ENCODE measurements at places on chromosomes 5 and 9. TPM values are rescaled to one million over a fixed set of nuclear protein-coding genes. Genes with fewer than 3 reads are reported as not detected.
A peak's percentile ranks its signal among the peaks of the same experiment; 100 is the strongest.

- DNase-seq, result peak; percentile 91
- no peaks in the 10 kb centered on the region for H3K27me3 ChIP-seq
- H3K4me1 ChIP-seq, result peaks cover 12% of the 10 kb centered on the region
- no peak within 1 kb of the TSS for H3K4me3 ChIP-seq
Measured at GRCh38 chr9:124852829-124853531, at the start of gene WDR38. Gene WDR38 (plus strand): TSS chr9:124853460. CDS start chr9:124853532, 72 bp downstream.

DNA sequence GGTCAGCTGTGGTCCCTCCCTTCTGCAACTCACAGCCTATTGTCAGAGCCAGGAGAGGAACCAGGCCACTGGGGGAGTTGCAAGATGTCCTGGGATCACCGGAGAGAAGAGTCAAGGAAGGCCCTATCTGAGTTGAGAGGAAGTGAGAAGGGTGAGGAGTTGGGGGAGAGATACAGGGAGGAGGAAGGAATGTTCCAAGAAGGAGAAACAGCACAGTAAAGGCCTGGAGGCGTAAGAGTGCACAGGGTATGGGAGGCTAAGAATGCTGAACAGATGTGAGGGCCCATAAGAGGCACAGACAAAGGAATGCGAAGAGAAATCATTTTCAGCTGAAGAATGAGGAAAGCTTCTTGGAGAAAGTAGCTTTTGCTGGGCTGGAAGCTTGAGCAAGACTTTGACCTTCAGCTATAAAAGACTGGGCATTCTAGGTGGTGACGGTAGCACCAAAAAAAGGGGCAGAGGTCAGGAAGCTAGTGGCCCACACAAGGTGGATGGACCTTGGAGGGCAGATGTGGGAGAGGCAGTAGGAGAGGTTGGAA, 21.6 kb upstream of the CSF1R start:
- H3K4me3 ChIP-seq, result no peak overlapping the region
- no peak overlapping the region for H3K27ac ChIP-seq
- no peaks in the 10 kb centered on the region for H3K27me3 ChIP-seq
- H3K4me1 ChIP-seq, result no peaks in the 10 kb centered on the region
- no peaks in the 10 kb centered on the region for H3K36me3 ChIP-seq

DNA sequence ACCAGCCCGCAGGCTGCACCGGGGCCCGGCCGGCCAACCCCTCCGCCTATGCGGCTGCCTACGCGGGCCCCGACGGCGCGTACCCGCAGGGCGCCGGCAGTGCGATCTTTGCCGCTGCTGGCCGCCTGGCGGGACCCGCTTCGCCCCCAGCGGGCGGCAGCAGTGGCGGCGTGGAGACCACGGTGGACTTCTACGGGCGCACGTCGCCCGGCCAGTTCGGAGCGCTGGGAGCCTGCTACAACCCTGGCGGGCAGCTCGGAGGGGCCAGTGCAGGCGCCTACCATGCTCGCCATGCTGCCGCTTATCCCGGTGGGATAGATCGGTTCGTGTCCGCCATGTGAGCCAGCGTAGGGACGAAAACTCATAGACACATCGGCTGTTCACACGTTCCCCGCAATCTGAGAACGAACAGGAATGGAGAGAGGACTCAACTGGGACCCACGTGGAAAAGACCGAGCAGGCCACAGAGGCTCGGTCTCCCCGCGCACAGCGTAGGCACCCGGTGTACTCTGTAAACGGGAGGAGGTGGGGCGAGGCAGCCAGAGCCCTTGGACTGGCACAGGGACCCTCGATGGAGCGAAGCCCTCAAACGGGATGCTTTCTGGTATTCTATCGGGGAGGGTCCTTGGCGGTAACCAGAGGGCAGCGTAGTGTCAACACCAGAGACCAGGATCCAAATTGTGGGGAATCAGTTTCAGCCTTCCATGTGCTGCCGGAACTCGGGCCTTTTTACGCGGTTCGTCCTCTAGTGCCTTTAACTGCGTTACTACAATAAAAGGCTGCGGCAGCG, 1.9 kb downstream of the FOXE1 start:
- DNase-seq, result no peak
- H3K4me3 ChIP-seq, result peak overlapping the region; percentile 74
- H3K36me3 ChIP-seq, result peaks cover 49% of the 10 kb centered on the region
- peak overlapping the region; percentile 96 for H3K27ac ChIP-seq
- no peaks in the 10 kb centered on the region for H3K4me1 ChIP-seq

GRCh38 chr9:97550386-97550785, 48.9 kb downstream of the TMOD1 start:
- no peaks in the 10 kb centered on the region for H3K36me3 ChIP-seq
- H3K4me3 ChIP-seq, result no peak overlapping the region
- no peaks in the 10 kb centered on the region for H3K27me3 ChIP-seq
- H3K4me1 ChIP-seq, result peaks cover 8% of the 10 kb centered on the region

DNA sequence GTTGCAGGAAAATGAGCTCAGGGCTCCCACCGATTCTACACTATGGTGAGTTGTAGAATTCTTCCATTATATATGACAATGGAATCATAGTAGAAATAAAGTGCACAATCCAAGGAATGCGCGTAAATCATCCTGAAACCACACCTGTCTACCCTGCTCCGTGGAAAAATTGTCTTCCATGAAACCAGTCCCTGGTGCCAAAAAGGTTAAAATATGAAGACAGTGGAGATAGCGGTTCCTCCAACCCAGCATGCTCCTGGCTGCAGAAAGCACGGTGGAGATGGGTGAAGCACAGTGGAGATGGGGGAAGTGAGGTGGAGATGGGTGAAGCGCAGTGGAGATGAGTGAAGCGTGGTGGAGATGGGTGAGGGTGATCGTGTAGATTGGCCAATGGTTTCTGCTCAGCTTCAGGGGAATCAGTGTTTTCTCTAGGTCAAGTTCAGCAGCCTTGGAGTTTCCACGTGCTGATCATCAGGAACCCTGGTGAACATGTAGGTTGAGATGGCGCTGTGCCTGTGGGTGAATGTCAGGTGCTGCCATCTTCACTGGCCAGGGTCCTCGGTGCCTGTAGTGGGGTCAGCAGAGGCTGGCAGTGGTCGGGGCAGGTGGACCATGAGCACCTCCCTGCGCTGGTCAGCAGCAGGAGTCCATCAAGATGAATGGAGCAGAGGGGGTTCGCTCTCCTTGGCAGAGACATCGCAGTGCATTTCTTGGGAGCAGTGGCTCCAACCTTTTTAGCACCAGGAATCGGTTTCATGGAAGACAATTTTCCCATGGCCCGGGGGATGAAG, 20.3 kb downstream of the PAEP start:
- no peaks in the 10 kb centered on the region for H3K36me3 ChIP-seq
- no peak overlapping the region for H3K27ac ChIP-seq
- no peak overlapping the region for H3K4me3 ChIP-seq

GRCh38 chr9:13718086-13718485, 438.6 kb upstream of the MPDZ start:
- H3K27me3 ChIP-seq, result no peaks in the 10 kb centered on the region
- H3K27ac ChIP-seq, result no peak overlapping the region
- peaks cover 24% of the 10 kb centered on the region for H3K4me1 ChIP-seq

Gene PAEP
- not detected for total RNA-seq

DNA sequence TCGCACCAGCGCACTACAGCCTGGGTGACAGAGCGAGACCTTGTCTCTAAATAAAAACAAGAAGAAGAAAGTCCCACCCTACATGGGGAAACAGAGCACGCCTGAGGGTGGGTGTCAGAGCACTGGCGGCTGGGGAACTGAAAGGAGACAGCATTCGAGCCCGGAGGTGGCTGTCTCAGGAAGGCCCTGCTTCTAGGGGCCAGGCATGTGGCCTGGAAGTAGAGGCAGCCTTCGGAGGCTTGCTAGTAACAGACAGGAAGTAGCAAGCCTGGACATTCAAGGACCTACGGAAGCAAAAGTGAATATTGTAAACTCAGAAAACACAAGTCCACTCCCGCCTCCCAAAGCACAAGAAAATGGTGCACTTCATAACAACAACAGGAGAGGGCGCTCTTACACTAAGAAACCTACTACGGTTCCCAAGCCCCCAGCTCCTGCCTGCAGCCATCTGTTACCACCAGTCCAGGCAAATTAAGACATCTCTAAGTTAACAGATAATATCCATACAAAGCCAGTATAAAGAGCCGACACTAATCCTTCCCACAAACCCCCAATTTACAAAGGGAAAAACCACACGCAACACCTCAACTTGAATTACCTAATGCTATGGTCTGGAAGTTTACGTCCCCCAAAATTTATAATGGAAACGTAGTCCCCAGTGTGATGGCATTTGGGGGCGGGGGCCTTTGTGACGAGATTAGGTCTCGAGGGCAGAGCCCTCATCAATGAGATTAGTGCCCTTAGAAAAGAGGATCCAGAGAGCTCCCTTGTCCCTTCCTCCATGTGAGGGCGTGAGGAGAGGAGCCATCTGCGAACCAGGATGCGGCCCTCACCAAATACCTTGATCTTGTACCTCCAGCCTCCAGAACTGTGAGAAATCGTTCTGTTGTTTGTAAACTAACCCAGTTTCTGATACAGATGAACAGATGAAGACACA, 7.7 kb downstream of the RASGEF1C start:
- H3K4me3 ChIP-seq, result no peak overlapping the region
- H3K27ac ChIP-seq, result no peak overlapping the region
- no peaks in the 10 kb centered on the region for H3K4me1 ChIP-seq
- H3K27me3 ChIP-seq, result no peaks in the 10 kb centered on the region
- no peak for DNase-seq
- no peaks in the 10 kb centered on the region for H3K36me3 ChIP-seq

Gene SRD5A1
- 3.4 TPM for total RNA-seq

- no peak overlapping the region for H3K27ac ChIP-seq
- no peaks in the 10 kb centered on the region for H3K27me3 ChIP-seq
- H3K36me3 ChIP-seq, result no peaks in the 10 kb centered on the region
Measured at GRCh38 chr5:159894149-159894720, 22.0 kb upstream of the ADRA1B start.

DNA sequence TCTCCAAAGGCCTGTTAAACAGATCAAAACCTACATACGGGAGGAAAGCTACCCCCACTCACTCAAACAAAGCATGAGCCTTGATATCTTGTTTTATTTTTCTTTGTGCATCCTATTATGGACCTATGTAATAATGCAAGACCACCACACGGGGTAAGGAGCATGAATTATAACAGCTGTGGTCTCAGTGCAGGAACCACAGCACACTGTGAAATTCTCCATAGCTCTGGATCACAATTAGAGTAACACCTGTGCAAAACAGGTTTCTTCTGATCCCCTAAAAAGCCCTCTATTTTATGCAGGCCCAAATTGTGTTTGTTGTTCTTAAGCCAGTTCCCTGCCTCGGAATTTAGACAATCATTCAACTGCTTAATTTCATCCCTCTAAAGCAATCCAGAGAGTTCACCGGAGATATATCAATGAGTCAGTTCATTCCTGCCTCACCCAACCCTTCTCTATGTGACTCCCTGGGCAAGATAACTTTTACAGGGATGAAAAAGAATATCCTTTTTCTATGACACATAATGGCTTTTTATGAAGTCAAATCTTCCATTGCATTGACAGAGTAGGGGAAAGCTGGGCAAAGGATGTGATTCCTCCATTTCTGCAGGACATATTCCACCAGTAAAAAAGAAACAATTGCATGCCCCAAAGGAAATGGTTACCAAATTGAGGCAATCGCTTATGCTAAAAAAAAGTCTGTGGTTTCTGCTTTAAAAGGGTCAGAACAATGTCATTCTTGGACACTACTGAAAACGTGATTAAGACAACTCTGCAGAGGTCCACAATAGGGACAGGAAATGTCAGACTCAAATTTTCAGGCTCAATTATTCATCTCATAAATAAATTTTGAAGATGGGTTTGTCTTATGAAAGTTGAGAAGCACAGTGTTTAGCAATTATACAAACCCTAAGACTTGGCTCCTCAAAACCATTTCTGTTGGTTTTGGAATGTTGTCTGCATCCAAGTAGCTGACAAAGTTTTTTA, 41.6 kb upstream of the FST start:
- no peak for DNase-seq
- H3K4me3 ChIP-seq, result no peak overlapping the region
- H3K27me3 ChIP-seq, result no peaks in the 10 kb centered on the region

DNA sequence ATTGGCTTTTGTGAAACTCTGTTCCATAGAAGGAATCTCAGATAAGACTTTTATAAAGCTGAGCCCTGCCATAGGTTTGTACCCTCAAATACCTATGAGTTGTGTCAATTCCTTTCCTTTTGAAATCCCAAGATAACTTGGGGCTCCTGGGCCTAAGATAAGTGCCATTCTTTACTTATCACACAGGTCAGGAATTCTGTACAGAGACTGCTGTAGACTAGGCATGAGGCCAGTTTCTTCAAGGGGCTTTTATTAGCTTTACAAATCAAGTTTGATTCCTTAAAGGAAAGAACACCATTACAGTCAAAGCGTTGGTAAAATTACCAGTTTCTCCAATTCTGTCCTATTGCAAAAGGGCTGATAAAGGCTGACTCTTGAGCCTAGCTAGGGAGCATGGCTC, 39.2 kb downstream of the SHC3 start:
- H3K4me3 ChIP-seq, result no peak overlapping the region
- no peak for DNase-seq
- no peak overlapping the region for H3K27ac ChIP-seq

GRCh38 chr9:125374443-125375309, 113.0 kb downstream of the GAPVD1 start:
- no peaks in the 10 kb centered on the region for H3K36me3 ChIP-seq
- H3K27ac ChIP-seq, result no peak overlapping the region
- DNase-seq, result peak; percentile 55
- H3K4me1 ChIP-seq, result peaks cover 14% of the 10 kb centered on the region
- no peak overlapping the region for H3K4me3 ChIP-seq

DNA sequence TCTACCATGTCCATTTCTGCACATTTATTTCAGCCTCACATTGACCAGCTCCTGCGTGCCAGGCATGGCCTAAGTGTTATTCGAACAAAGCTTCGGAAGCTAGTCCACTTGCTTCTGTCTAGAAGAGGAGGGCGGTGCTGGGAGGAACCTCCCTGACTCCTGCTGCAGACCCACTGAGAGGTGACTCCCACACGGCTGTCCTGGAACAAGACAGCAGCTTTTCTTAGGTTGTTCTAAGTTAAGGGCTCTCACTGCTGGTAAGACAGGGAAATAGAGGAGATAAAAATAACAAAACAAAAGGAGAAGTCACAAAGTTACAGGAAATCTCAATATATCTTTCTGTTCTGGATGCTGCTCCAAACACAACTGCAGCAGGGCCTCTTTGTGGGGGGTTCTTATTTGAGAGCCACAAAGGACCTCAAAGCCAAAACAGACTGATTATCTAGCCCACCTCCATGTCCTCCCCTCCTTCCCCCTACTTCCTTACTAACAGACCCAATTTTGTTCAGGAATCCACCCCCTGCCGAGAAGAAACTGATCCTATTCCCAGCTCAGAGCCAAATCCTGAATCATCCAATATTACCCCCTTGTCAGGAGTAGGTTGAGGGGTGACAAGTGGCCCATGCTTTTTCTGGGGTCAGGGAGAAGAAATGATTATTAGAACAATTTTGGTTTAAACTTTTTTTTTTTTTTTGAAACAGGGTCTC, 28.4 kb upstream of the KCNIP1 start:
- H3K4me1 ChIP-seq, result no peaks in the 10 kb centered on the region
- H3K36me3 ChIP-seq, result no peaks in the 10 kb centered on the region
- no peak for DNase-seq
- H3K27ac ChIP-seq, result no peak overlapping the region
- no peaks in the 10 kb centered on the region for H3K27me3 ChIP-seq
- no peak overlapping the region for H3K4me3 ChIP-seq

All from thyroid gland (tissue), 4 donors.